ENCODE measurements at places on chromosomes 1 and 21. TPM values are rescaled to one million over a fixed set of nuclear protein-coding genes. Genes with fewer than 3 reads are reported as not detected.

GRCh38 chr1:43300378-43301094, at the start of gene TIE1:
Gene TIE1, plus strand, starts transcription at chr1:43300982. Its CDS starts 90 bp downstream, at chr1:43301072.
- no peaks in the 10 kb centered on the region for H3K36me3 ChIP-seq
- no peaks in the 10 kb centered on the region for H3K27me3 ChIP-seq
- H3K4me1 ChIP-seq, result peaks cover 24% of the 10 kb centered on the region
- DNase-seq, result no peak
- H3K27ac ChIP-seq, result peak within 1 kb of the TSS; percentile 40
- H3K4me3 ChIP-seq, result no peak within 1 kb of the TSS

The HLCS gene
- polyA plus RNA-seq, result 12.5 TPM

The FGR gene
- polyA plus RNA-seq, result 5.4 TPM

DNA sequence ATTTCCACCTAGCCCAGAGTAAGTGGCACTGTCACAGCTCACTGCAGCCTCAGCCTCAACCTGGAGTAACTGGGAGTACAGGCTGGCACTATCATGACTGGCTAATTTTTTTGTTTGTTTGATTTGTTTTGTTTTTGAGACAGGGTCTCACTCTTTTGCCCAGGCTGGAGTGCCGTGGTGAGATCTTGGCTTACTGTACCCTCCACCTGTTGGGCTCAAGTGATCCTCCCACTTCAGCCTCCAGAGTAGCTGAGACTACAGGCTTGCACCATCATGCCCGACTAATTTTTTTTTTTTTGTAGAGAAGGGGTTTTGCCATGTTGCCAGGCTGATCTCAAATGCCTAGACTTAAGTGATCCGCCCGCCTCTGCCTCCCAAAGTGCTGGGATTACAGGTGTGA, 2.5 kb downstream of the UCK2 start:
- no peaks in the 10 kb centered on the region for H3K27me3 ChIP-seq
- peaks cover 13% of the 10 kb centered on the region for H3K4me1 ChIP-seq
- no peak for DNase-seq
- no peak overlapping the region for H3K4me3 ChIP-seq
- H3K27ac ChIP-seq, result no peak overlapping the region

- peak; percentile 57 for DNase-seq
- no peaks in the 10 kb centered on the region for H3K27me3 ChIP-seq
- H3K36me3 ChIP-seq, result no peaks in the 10 kb centered on the region
- H3K4me3 ChIP-seq, result no peak overlapping the region
- H3K4me1 ChIP-seq, result peaks cover 51% of the 10 kb centered on the region
- H3K27ac ChIP-seq, result peak overlapping the region; percentile 88
Measured at GRCh38 chr21:45887120-45887611, 94.4 kb upstream of the COL6A1 start.

The HRNR gene
- polyA plus RNA-seq, result 0.59 TPM

- H3K36me3 ChIP-seq, result peaks cover 6% of the 10 kb centered on the region
- H3K4me1 ChIP-seq, result peaks cover 21% of the 10 kb centered on the region
- no peaks in the 10 kb centered on the region for H3K27me3 ChIP-seq
- H3K27ac ChIP-seq, result peak overlapping the region; percentile 15
Measured at GRCh38 chr1:52368383-52369172, 2.6 kb upstream of the CC2D1B start.

The C1orf210 gene
- polyA plus RNA-seq, result 0.18 TPM
